Central memory CD4-positive, alpha-beta T cell (primary cell): ENCODE measurements at places on chromosomes 11 and 22.

- DNase-seq = no peak
Observed at GRCh38 chr22:37368058-37368457, 59.2 kb downstream of the ELFN2 start.

DNA sequence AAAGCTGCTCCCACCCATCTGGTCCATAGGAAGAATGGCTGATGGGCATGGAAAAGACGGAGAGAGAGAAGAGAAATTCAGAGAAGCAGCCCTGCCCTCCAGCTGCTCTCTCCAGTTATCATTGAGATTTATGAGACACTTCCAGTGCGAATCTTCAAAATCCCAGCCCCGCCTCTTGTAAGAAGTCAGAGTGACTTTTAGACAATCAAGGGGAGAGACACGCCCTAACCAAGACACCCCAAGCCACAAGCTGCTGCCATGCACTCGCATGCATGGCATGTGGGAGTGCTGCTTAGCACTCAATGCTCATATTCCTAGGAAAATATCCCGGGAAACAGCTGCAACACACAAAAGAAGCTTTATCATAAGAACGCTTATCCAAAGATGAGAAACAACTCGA lies 110.6 kb upstream of the BID start:
- no peak for DNase-seq

- DNase-seq = no peak
Observed at GRCh38 chr11:22774716-22775115, 54.9 kb downstream of the SVIP start.

- DNase-seq = no peak
Observed at GRCh38 chr22:36823186-36823839, 6.5 kb upstream of the PVALB start.

- no peak for DNase-seq
Observed at GRCh38 chr11:74725701-74726100, 5.5 kb downstream of the CHRDL2 start.

DNA sequence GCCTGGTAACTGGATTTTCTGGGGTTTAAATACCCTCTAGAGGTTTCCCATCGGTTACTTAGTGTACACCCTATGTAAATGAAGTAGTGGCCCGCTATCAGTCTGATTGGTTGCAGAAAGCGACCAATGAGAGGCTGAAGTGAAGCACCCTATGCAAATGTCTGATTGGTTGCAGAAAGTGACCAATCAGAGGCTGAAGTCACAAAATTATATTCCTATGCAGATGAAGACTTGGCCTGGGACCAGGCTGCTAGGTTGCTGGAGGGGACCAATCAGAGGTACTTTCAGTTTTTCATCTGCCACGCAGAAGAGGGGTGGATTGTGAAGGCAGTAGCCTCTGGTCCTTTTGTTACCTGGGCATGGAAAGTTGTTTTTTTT lies 134.8 kb downstream of the TBC1D22A start:
- DNase-seq = no peak

- peak; percentile 59 for DNase-seq
Observed at GRCh38 chr22:26658671-26659478, 1.5 kb downstream of the MIAT start.

DNA sequence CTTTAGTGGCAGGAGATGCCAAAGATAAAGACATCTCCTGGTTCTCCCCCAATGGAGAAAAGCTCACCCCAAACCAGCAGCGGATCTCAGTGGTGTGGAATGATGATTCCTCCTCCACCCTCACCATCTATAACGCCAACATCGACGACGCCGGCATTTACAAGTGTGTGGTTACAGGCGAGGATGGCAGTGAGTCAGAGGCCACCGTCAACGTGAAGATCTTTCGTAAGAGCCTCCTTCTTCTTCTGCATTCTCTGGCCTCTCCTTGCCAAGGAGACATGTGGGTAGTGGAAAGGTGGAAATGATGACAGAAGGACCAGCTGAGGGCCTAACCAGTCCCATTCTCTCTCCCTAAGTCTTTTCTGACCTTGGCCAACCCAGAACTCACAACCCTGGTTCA lies 110.1 kb upstream of the TTC12 start:
- DNase-seq = no peak

DNA sequence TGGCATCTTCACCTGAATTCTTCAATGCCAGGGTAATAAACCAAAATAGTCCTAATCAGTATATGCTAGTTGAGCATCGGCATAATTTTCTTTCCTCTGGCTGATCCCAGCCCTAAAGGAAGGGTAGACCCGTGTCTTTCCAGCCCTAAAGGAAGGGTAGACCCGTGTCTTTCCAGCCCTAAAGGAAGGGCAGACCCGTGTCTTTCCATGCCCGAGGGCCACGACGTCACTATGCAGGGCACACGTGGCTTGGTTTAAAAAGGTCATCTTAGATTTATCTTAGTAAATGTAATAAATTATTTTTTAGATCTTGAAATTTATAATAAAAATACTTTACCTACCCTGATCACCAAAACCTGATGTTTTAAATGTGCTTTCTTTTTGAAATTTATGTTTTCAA lies 45.5 kb downstream of the BID start:
- no peak for DNase-seq

GRCh38 chr11:84290647-84291046 lies 1004.5 kb upstream of the CCDC90B start:
- no peak for DNase-seq

DNA sequence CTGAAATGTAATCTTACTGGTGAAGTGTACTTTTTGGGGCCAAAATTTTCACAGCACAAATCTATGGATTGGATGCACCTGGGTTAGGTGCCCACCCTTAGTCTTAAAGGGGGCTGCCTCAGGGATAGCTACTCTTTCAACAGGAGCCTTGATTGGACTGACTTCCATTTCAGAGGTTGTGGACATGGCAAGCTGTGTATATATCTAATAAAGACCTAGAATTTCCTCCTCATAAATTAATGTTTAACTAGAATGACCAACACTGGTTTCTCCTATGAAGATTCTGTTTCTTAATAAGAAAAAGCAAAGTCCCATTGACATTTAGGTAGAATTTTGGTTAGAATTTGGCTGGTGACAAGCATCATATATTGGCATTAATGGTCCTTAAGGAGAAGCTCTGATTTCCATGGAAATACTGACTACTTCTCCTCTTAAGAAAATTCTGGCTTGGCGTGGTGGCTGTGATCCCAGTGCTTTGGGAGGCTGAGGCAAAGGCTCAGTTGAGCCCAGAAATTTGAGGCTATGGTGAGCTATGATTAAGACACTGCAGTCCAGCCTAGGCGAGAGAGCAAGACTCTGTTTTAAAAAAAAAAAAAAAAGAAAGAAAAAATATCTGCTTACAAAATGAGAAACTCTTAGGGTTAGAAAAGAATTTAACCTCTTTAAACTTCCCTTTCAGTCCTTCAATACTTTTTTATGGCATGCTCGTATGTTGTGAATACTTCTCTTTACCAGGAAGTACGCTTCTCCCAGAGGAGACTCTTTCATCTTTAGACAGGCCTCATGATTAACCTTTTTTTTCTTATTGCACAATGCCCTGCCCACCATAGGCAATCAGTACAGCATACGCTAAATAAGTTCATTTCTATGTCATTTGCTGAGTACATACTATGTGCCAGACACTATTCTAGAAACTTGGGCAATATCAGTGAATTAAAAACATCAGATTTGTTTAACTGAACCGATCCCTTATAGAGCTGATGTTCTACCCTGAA lies 77.2 kb downstream of the PRR5L start:
- no peak for DNase-seq

- DNase-seq = no peak
Observed at GRCh38 chr11:76568139-76568538, 102.4 kb downstream of the LRRC32 start.

- no peak for DNase-seq
Observed at GRCh38 chr11:64028398-64029115, 7.2 kb upstream of the FLRT1 start.

GRCh38 chr11:20760811-20761210 lies 91.4 kb downstream of the NELL1 start:
- DNase-seq = no peak

- DNase-seq = peak; percentile 68
Observed at GRCh38 chr22:20429254-20430100, 8.1 kb downstream of the SCARF2 start.

- DNase-seq = no peak
Observed at GRCh38 chr22:36872084-36872483, 11.3 kb downstream of the NCF4 start.

- no peak for DNase-seq
Observed at GRCh38 chr11:23423656-23424055, 563.4 kb upstream of the CCDC179 start.

- DNase-seq = no peak
Observed at GRCh38 chr22:39920134-39920743, 19.4 kb downstream of the GRAP2 start.

GRCh38 chr22:31287818-31288495 lies 4.3 kb downstream of the PIK3IP1 start:
- no peak for DNase-seq

DNA sequence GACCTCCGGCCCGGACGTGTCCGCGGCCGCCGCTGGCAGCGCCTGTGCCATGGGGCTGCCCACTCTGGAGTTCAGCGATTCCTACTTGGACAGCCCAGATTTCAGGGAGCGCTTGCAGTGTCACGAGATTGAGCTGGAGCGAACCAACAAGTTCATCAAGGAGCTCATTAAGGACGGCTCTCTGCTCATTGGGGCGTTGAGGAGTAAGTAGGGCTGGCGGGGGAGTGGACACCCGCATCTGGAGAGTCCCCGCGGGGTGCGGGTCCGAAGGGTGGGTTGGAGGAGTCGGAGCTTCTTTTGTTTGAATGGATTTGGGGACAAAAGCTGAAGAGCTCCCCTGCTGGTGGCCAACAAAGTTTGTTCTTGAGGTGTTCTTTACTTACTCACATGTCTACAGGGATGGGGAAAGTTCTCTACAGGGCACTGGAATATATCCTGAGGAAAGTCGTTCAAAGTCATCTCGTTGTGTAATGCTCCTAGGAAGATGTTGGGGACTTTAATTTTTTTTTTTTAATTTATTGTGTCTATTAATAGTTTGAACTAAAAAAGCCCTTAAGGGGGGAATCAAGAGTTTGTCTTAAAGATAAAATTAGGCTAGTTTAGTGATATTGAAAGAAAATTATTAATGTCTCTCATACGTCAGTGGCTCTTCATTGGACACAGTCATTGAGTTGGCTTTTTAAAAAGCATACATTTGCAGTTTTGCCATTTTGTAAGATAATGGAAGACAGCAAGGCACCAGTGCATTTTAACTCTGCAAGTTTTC lies 725 bp downstream of the ARHGAP42 start:
- DNase-seq = no peak

DNA sequence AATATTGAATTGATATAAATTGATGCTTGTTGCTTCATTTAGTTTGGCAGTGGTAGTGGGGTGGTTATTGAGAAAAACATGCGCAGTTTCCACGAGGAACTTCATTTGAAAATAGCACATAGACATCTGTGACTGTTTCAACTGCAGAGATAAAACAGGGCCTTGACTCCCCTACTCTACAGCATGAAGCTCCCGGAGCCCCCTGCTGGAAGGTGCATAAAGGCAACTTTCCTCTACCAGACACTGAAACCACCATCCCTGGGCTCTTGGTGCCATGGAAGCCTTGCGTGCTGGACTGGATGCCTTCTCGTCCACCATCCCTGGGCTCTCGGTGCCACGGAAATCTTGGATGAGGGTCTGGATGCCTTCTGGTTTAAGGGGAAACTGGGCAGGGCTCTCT lies 195.9 kb downstream of the CSNK2A3 start:
- DNase-seq = peak; percentile 47

- DNase-seq = no peak
Observed at GRCh38 chr11:2293984-2294925, 7.5 kb downstream of the C11orf21 start.

DNA sequence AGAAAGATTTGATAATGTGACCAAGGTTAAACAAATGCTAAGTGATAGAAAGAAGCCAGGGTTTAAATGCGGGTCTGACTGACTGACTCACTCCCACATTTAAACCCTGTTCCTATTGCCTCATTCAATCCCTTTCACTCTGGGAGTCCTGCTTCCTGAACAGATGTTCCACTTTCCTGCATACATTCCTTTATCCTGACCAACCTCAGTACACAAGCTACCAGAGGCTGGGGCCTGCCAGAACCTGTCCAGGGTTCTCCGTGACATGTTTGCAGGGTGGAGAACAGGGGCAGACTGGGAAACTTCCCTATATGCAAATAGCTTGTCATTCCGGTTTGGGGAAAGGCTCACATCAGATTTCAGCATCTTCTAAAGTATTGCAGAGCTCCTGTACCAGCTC lies 3.0 kb upstream of the ANKK1 start:
- DNase-seq = no peak

DNA sequence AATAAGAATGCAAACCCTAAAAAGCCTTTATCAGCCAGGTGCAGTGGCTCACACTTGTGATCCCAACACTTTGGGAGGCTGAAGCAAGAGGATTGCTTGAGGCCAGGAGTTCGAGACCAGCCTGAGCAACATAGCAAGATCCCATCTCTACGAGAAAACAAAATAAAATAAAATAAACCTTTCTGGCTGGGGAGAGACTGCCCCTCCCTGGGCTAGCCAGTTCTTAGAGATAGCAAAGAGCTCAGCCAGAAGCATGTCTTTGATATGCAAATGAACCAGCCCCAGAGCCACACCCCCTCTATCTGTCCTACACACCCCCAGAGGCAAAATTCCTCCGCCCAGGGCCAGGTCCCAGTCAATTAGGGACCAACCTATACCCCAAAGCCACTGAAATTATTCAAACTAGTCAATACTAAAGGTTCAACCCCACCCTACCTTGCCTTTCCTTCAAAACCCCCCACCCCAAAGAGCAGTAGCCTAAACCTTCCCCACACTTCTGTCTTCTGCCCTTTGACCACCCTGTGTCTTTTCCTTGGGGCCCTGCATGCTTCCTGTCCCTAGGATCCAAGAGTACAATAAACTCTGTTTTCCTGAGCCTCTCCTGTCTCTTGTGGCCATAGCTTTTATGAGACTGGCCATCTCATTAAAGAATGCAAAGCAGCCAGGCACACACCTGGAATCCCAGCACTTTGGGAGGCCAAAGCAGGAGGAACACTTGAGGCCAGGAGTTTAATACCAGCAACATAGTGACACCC lies 37.3 kb upstream of the CXCR5 start:
- DNase-seq = no peak

GRCh38 chr22:19321757-19322156 lies 30.2 kb upstream of the CLTCL1 start:
- no peak for DNase-seq

GRCh38 chr11:36558571-36559413 lies 9.0 kb upstream of the RAG1 start:
- DNase-seq = peak; percentile 24
